ENCODE measurements at places on chromosomes 7 and 10. TPM values are rescaled to one million over a fixed set of nuclear protein-coding genes. Genes with fewer than 3 reads are reported as not detected.

GRCh38 chr10:48938990-48939536, 577 bp downstream of the LRRC18 start:
- DNase-seq = no peak

Gene ACTL6B
- total RNA-seq = not detected

Gene GDF2
- total RNA-seq = not detected

- DNase-seq = no peak
These were observed 5.2 kb downstream of the CCNY start for GRCh38 chr10:35341521-35341920.

DNA sequence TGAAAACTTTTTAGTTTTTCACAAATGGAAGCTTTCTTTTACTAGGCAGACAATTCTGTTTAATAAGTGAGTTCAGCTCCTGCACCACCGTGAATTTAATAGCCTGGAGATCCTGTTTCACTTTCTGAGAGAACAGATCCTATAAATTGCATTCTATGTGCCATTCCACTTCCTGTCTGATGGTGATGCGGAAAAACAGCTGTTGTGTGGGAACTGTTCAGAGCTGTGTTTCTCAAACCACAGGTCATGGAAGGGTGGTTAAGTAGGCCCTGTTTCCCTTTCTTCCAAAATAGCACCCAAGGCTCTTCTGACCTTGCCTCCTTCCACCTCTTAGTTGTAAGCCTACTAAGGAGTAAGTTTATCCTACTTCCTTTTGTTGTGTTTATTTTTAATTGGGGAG, 97.2 kb upstream of the DKK1 start:
- DNase-seq = peak; percentile 30

GRCh38 chr10:61299156-61299555, 154.0 kb downstream of the TMEM26 start:
- no peak for DNase-seq

GRCh38 chr10:127945341-127945758, 38.4 kb downstream of the PTPRE start:
- peak; percentile 75 for DNase-seq

Gene C7orf33
- total RNA-seq = not detected

GRCh38 chr7:117251687-117252086, 71.2 kb downstream of the WNT2 start:
- DNase-seq = no peak

Gene CHAT
- not detected for total RNA-seq

Gene PITX3
- not detected for total RNA-seq

All from Caki2 (cell line).